ENCODE measurements at places on chromosomes 5 and 9.

GRCh38 chr9:88580961-88581360 lies 46.0 kb downstream of the NXNL2 start:
- DNase-seq, result no peak

- DNase-seq, result no peak
These were observed 29.2 kb downstream of the EXOC3 start for GRCh38 chr5:472076-472655.

GRCh38 chr5:138449501-138450239 lies 10.8 kb downstream of the REEP2 start:
- peak; percentile 70 for DNase-seq

GRCh38 chr5:143601357-143601756 lies 197.9 kb upstream of the NR3C1 start:
- no peak for DNase-seq

DNA sequence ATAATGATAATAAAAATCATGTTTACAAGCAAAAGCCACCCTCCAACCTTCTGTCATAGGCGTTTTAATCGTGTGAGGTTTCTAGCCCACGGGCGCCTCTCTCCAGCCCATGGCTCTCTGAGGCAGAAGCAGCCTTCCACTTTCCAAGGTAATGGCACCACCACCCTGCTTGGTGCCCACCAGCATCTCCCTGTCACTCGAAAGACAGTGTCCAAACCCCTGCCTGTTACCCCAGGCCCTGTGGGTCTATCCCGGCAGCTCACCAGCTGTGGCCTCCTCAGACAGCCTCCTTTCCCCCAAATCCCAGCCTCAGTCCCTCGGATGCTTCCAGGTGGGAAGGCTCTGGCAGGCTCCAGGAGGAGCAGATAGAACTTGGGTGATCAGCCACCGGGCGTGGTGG lies 123.8 kb upstream of the LPCAT1 start:
- no peak for DNase-seq

DNA sequence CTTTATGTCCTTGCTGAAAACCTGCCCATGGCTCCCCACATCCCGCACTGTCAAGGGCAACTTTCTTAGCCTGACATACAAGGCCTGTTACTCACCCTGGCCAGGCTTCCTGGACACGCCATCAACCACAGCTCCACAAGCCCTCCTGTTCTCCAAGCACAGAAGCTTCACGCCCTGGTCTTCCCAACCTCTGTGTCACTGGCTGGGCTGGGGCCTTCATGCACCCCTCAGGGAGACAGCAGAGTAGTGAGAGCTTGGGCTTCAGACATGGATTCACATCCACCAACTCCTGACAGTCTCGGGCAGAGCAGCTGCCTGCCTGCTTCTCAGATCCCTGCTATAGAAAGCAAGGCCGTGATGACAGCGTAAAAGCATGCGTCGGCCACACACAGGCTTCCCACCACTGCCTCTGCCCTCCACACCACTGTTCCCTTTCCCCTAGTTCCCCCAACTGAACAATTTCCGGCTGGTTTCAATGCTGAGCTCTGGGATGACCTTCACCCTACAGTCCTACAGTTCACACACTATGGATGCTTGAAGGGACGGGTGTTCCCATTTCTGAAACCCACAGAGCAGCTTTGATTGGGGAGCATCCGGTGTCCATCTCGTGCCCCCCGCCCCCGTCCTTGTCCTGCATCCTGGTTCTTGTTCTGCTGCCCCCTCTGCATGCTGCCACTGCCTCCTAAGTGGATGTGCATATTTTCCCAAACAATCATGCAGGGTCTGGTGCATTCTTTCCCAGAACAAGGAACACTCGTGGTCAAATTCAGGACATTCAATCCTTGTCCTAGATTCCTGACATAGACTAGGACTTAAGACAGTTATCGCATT lies 33.4 kb upstream of the ADAMTS2 start:
- DNase-seq, result no peak

GRCh38 chr5:64634997-64635686 lies 55.2 kb upstream of the SHISAL2B start:
- DNase-seq, result no peak

DNA sequence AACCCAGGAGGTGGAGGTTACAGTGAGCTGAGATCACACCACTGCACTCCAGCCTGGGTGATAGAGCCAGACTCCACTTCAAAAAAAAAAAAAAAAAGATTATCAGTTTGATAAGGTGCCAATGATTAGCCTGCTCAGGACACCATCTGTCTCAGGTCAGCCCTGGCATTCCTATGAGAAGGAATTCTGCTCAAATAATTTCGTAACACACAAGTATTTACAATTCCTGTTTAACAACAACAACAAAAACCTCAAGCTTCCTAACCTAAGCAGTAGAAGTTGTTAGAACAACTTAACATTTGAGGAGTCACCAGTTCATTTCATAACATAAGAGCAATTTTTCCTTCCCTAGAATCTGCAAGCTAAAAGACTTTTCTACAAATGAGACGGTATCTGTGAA lies 85.0 kb downstream of the LHFPL2 start:
- DNase-seq, result no peak

- no peak for DNase-seq
These were observed 31.4 kb upstream of the MYOT start for GRCh38 chr5:137836298-137836697.

GRCh38 chr5:132466433-132467286 lies 23.9 kb downstream of the IRF1 start:
- no peak for DNase-seq

DNA sequence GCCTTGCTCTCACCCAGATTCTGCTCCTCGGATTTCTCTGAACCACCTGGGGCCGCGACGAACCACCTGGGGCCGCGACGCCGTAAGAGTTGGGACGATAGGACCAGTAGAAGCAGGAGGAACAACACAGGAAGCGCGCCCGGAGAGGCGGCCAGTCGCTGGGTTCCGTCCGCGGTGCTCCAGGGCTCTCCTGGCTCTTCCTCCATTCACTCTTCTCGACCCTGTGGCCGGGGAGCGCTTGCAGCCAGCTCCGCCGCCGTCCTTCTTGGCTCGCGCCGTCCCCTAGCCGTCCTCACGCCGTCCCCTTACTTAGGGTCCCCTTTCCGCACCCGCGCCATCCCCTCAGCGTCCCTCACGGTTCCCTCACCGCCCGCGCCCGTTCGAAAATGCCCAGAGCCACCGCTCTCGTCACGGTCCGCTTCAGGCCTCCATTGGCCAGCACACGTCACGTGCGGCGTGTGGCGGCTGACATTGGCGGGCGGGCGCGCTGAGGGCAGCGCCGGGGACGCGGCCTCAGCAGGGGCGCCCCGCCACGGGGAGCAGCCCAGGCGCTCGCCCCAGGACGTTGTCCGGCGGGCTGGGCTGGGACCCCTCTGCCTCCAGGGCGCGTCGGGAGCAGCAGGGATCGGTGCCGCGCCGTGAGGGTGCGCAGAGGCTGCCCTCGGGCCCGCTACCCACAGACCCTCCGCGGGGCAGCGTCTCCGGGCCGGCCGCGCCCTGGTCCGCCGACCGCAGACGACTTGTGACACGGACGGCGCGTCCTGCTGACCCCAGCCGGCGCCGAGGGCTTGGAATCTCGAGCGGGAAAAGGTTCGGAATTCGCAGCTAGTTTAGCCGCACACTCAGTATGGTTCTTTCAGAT lies 53.7 kb upstream of the PTPDC1 start:
- DNase-seq, result peak; percentile 49

DNA sequence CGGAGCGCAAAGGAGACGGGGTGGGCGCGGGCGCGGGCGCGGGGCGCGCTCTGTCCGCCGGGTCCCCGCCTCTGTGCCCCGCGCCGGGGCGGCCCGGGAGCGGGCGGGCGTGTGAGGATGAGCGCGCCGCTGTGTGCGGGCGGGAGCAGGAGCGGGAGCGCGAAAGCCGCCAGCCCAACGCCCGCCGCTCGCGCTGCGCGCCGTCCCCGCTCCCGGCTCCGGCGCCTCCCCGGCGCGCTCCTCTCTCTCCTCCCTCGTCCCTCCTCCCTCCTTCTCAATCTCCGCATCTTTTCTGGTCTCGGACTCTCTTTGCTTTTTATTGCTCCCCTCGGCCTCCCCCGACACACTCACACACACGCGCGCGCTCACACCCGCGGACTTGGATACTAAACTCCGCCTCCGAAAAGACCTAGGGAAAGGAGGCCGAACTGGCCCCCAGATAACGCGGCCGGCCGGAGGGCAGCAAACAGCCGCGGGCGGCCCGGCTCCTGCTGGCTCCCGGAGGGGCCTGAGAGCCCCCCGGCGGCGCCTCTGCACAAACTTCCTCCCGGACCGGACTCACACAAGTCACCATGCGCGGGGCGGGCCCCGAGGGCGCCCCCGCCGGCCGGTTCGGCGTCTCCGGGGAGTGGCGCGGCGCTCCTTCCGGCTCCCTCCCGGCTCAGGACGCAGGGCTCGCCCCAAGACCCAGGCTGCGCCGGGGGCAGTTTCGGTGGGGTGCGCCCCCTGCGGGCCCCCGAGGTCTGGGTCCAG lies at the start of gene FIBCD1:
Gene FIBCD1 (minus strand): TSS at position 596 of the 753 bp plus-strand sequence. CDS start 640 bp downstream, outside the sequence.
- DNase-seq, result no peak

All from stimulated activated CD8-positive, alpha-beta memory T cell treated with anti-CD3 and anti-CD28 coated beads, Interleukin-7, amount 100 ng/mL, for 24 hours (primary cell).